ENCODE measurements at places on chromosomes 16 and 17.

GRCh38 chr16:80377096-80377956 is 163.5 kb upstream of the DYNLRB2 start:
- no peak for DNase-seq

DNA sequence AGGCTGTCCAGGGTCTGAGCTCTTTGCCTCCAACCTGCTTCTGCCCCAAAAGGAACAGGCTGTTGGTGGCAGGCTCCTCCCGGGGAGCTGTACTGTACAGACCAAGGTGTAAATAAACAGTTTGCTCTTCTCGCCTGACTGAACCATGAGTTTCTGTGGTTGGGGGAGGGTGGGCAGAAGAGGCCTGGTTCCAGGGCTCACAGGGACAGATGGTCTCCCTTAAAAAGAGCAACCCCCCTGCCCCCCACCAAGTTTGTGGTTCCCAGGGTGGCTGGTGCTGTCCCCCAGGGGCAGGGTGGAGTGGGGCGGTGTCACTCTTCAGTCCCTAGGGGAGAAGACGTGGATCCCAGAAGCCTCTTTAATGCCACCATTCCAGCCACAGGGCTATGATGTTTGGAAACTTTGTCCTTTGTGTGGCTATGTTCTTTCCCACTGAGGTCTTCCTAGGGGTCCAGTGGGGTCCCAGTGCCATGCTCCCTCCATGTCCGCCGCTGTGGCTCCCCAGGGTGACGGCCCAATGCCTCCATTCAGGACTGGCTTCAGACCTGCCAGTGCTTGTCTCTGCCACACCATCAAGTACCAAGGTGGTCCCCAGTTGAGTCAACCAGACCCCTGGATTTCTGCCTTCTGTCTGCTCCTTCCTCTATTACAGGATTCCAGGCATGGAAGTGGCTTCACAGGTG is 146.7 kb downstream of the RAB11FIP4 start:
- DNase-seq = peak; percentile 64

DNA sequence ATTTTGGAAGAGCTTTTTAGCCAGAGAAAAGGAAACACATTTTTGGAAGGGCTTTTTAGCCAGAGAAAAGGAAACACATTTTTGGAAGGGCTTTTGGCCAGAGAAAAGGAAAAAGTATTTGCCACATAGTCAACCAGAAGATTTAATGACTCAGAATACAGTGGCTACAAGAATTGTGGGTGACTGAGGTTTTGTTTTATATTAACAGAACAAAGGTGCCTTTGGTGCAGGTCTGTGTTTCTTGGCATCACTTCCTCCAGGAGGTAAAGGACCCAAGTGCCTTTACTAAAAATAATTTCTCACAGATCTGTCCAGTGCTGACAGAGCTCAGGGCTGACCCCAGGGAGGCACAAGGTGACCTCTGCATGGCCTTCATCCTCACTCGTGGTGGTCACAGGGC is 363.1 kb downstream of the CA10 start:
- no peak for DNase-seq

- DNase-seq = no peak
Measured at GRCh38 chr17:62187681-62188080, 122.6 kb upstream of the MED13 start.

- peak; percentile 65 for DNase-seq
Measured at GRCh38 chr17:63700528-63701455, 867 bp upstream of the LIMD2 start.

- DNase-seq = no peak
Measured at GRCh38 chr17:29840884-29841283, 89.1 kb downstream of the SSH2 start.

DNA sequence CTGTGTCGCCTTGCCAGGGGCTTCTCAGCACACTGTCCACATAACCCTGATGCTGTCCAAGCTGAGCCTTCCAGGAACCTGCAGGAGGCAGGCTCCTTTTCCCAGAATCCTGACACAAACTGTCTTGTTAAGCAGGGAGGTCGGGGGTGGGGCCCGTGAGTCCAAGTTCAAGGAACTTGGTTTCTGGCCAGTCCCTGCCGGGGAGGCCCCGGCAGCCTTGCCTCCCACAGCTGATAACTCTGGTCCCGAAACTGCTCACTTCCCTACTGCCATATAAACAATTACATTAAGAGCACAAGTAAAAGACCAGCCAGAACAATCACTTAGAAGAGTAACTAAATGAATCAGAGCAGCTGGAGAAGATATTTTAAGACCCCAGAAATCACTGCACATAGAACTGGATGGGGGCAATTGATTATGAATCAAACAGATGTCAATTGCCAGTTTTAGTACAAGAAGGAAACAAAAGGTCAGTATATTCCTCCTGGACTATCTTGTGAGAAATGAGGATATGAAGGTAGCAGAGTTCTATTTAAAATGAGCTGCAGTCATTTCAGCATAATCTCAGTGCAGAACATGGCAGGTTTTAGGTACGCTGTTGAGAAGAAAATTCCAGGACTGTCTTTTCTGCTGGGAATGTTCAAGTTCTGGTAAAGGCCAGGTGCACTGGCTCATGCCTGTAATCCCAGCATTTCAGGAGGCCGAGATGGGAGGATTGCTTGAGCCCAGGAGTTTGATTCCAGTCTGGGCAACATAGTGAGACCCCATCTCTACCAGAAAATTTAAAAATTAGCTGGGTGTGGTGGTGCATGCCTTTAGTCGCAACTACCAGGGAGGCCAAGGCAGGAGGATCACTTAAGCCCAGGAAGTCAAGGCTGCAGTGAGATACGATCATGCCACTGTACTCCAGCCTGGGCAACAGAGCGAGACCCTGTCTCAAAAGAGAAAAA is 169.8 kb downstream of the PITPNC1 start:
- peak; percentile 57 for DNase-seq

DNA sequence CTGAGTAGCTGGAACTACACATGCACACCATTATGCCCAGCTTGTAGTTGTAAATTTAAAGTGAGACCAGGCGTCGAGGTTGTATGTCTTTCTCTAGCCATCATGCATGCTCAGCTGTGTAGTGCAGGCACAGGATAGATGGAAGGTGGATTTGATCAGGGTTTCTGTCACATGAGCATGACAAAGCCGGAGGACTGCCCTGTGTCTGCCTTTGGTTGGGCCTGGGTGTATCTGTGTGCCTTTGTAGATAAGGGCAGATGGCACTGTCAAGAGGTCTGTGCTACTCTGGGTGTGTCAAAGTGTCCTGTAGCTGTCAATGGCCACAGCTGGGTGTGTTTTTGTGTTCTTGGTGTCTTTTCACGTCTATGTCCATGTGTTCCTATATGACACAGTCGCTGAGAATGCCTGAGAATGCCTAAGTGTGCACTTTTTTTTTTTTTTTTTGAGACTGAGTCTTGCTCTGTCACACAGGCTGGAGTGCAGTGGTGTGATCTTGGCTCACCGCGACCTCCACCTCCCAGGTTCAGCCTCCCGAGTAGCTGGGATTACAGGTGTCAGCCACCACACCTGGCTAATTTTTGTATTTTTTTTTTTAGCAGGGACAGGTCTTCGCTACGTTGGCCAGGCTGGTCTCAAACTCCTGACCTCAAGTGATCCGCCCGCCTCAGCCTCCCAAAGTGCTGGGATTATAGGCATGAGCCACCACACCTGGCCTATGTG is 4.1 kb upstream of the NAGS start:
- no peak for DNase-seq

GRCh38 chr17:47267354-47267828 is 13.8 kb downstream of the ITGB3 start:
- no peak for DNase-seq

- DNase-seq = no peak
Measured at GRCh38 chr16:71421911-71422310, 19.9 kb downstream of the TLE7 start.

- no peak for DNase-seq
Measured at GRCh38 chr16:85372627-85373372, 240.3 kb upstream of the GSE1 start.

- no peak for DNase-seq
Measured at GRCh38 chr17:45291171-45291805, 25.5 kb downstream of the MAP3K14 start.

DNA sequence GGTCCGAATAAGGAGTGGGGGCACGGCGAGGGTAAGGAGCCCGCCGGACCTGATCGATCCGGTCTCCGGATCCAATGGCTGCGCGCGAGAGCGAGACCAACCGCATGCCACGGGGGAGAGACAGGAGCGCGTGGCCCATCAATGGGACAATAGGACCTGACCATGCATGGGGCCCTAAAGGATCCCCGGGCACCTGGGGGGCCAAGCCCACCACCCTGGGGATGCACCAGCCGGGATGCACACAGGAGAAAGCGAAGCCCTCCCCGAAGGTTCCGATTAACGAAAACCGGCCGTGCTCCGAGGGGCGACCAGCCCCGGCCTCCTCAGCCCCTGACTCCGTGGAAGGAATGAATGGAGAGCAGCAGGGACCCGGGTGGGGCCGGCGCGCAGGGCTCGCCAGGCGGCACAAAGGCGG is 525 bp downstream of the JPT1 start:
- DNase-seq = no peak

GRCh38 chr17:12566291-12566690 is 99.4 kb upstream of the MYOCD start:
- no peak for DNase-seq

DNA sequence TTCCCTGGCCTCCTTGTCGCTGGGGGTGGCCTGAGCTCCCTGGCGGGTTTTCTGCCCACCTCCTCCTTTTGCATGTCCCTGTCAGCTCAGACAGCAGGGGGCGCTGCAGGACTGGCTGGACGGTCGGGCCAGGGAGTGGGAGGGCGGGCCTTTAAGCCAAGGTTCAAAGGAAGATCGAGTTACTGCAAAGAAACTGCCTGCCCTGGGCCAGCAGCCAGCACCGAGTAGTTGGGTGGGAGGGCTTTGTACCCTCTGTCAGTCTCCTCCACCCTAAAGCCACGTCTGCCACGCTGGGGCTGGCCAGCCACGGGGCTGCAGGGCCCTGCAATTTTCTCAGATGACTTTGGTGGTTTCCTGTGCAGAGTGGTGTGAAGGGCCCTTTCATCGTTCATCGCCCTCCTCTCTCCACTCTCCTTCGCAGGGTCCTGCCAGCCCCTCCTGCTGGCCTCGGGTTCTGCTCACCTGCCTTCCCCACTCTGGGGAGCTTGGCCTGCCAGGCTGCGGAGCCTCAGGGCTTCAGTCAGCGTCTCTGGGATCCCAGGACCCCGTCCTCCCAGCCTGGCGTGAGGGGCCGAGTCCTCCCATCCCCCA is 12.3 kb downstream of the GPR142 start:
- DNase-seq = peak; percentile 95

GRCh38 chr16:66933776-66934137 is 445 bp downstream of the CIAO2B start:
- no peak for DNase-seq

DNA sequence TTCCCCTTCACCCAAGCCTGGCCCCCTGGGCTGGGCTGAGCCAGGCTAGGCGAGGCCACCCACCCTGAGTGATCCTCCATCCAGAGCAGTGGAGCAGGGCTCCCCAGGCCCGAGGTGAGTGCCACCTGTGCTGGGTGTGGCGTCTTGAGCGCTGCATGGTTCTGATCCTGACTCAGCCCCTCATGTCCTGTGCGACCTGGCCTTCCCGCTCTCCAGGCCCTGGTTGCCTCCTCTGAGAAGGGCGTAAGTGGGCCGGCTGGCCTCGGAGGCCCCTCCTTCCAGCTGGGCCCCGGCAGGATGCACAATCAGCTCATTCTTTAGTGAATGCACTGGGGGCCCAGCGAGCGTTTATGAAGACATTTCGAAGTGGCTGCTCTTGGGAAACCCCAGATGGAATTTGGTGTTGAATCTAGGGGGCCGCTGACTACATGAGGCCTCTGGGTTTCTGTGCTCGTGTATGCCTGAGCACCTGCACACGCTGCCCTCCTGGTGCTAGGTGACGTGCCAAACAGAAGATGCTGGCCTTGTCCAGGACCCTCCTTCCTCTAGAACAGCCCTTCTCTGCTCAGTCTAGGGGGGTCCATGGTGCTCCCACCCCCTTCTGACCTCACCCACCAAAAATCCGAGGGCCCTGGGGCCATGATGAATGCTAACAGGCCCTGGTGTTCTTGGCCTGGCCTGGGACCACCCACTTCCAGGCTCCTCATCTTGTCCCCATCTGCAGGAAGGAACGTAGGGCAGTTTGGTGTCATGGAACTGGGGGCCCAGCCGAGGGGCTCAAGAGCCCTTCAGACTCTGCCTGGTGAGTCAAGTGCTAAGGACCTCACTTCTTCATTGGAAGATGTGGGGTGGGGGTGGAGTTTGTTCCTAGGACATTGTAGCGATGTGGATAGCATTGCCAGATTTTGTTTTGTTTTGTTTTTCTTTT is 3.6 kb upstream of the TMEM92 start:
- DNase-seq = no peak

DNA sequence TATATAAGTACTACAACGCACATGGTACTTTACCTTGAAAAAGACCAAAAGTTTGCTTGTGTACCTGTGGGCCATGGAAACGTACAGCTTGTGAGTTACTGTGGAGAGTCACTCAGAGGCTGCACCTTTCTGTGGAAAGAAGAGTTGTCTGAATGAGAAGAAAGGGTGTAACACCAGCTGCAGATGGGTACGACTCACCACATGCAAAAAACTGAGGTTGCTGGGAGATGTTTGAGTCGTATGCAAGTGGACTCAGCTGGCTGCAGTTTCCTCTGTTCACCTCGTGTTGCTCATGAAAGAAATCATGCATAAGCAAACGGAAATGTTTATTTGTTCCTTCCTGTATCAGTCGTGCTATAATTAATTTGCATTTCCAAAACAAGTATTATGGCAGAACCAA is 22.4 kb upstream of the DYNLRB2 start:
- DNase-seq = peak; percentile 20

DNA sequence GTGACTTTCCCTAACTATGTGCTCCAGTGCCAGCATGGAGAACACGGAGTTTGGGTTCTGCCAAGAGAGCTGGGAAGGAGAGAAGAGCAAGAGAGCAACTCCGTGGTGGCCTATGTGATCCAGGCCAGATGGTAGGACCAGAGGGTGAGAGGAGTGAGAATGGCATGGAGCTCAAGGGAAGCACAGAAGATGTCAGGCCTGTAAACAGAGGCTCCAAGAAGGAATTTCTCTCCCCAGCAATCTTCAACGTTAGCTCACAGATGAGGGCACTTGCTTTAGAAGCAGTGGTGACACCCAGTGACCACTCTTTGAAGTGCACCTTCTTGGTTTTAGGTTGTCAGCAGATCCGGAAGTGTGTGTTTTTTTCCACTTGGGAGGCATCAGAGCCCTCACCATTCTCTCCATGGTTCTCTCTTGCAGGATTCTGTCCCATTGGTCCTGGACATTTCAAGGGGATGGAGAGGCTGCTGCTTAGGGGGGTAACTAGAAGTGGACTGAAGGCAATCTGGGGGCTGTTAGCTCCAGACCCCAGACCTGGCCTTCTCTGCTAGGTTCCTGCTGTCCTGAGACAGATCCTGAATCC is 18.1 kb upstream of the TMEM98 start:
- DNase-seq = peak; percentile 44

- DNase-seq = peak; percentile 74
Measured at GRCh38 chr17:61409301-61410112, 9.9 kb downstream of the TBX2 start.

- DNase-seq = no peak
Measured at GRCh38 chr17:45063198-45063597, 2.1 kb downstream of the NMT1 start.

GRCh38 chr17:74240618-74241205 is 27.3 kb downstream of the TTYH2 start:
- no peak for DNase-seq

- DNase-seq = no peak
Measured at GRCh38 chr17:52209507-52209906, 51.0 kb upstream of the CA10 start.

- DNase-seq = no peak
Measured at GRCh38 chr17:55532670-55533069, 21.4 kb upstream of the SMIM36 start.

GRCh38 chr17:17117923-17118322 is 75.7 kb downstream of the MPRIP start:
- no peak for DNase-seq

Measured in GM12891 (cell line).